ENCODE measurements at places on chromosomes 2 and 18.
A peak's percentile ranks its signal among the peaks of the same experiment; 100 is the strongest.

DNA sequence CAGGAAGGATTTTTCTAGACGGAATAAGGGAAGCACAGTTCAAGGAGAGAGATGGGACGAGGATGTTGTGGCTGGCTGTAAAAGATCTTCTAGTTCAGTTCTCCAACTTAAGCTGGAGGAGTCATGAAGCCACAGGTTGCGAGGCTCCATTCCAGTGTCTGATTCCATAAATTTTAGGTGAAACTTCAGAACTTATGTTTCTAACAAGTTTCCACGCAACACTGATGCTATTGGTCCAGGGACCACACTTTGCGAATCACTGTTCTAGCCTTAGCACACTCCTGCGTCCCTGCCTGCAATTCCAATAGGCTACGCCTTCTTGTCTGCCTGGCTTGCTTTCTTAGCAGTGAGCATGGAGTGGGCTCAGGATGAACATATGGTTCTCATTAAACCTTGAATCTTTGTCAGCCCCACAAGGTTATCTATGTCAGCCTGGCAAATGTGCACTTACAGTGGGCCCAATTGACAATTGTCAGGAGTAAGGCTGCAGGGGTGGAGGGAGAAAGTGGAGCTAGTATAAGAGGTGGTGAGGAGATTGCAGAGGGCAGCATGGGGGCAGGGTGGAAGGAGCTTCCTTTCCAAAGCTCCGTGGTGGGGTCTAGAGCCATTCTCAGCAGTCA is 438.1 kb upstream of the ST6GAL2 start:
- DNase-seq, result no peak

GRCh38 chr18:41713969-41714825 is 240.8 kb upstream of the PIK3C3 start:
- no peak for DNase-seq

DNA sequence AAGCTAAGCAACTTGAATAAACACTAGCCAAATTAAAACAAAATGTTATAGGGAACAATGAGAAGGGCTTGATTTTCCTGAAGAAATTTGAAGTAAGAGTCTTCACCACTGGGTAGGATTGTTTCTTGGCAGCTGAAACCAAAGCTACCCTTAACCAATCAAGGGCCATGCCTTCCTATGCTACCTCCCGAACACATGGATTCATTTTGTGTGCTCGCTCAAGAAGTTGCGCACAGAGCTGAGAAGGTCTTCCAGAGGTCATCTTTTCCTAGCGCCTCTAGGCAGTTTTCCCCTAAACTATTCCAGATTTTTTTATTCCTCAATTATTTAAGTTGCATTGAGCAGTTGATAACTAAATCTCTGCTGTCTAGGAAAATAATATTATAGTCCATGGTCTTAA is 264.6 kb downstream of the RBM43 start:
- no peak for DNase-seq

DNA sequence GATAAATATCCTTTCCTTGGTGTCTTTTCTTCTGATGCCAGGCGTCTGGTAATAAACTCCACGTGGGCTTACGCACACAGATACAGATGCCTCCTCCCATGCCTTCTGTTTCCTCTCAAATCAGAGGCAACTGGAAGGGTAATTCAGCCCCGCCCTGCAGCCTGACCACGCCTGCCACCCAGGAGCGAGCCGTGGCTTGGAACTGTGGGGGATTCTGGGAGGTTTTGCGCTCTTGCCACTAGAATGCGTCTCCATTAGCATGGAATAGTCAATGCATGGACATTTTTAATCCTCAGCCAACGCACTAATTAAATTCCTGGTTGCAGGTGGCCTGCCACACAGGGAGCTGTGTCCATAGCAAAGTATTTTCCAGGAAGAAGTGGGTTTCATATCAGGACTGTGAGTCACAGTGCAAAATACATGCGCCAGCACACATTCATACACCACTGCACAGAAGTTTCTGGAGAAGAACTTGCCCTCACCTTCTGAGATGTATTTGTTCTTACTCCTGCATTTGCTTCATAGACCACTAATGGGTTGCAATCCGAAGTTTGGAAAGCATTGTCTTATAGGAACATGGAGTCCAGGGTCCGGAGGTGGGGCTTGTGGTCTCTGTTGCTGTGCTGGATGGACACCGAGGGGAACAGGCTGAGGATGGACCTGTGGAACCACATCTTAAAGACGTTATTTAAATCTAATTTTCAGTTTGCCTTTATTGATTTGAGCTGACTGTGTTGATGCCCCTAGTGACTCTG is 151.4 kb downstream of the LDLRAD4 start:
- DNase-seq, result no peak

- no peak for DNase-seq
Measured at GRCh38 chr2:50066873-50067272, 912.6 kb upstream of the FSHR start.

DNA sequence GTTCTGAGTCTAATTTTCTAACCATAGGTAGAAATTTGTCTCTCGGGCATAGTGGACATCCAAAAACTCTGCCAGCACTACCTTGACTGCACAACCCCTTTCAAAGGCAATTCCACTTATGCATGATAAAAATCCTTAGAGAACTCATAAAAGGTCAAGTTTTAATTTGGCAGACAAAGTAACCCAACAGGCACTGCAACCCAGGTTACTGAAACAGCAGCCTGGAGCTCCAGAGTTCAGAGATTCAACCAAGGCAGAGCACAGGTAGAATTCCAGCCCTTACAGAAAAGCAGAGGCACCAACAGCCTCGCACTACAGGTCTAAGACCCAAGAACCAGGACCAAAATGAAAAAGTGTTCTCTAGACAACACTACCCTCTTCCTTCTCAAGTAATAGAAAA is 1.8 kb downstream of the DTNB start:
- no peak for DNase-seq

GRCh38 chr2:35973132-35973736 is 382.3 kb upstream of the CRIM1 start:
- DNase-seq, result peak; percentile 30

- DNase-seq, result no peak
Measured at GRCh38 chr2:20609995-20610357, 40.9 kb downstream of the HS1BP3 start.

DNA sequence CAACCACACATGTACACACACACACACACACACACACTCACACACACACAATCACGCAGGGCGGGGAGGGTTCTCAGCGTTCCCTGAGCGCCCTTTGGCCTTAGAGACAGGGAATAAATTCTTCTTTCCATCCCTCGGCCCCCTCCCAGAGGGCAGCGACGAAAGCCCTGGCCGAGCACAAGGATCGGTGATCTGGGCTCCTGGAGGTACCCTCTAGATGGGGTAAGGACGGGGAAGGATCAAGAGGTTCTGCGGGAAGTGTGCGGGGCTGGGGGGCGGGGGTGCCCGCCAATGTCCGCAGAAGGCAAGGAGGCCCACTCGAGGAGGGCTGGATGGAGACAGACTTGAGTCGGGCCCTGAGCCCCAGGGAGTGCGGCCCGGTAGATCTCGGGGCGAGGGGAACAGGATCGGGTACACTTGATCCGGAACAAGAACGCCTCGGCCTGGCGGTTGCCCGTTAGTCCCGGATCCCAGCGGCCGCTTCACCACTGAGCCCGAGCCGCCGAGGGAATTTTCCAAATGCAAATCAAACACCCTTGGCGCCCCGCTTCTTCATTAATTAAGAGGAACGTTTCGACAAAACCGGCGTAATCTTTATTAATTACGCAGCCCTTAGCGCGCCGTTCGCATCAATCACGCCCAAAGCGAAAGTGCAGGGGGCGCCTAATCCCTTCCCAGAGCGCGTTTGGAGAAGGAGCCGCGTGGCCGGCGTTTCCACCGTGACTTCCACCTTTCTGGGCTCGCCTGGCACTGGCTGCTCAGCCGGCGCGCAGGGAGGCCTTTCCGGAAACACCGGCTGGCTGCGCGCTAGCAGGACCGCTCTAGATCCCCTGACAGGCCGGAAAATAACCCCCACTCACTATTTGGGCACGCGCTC is 7.0 kb upstream of the PAX3 start:
- DNase-seq, result peak; percentile 79

- DNase-seq, result no peak
Measured at GRCh38 chr2:658426-658825, 18.8 kb downstream of the TMEM18 start.

DNA sequence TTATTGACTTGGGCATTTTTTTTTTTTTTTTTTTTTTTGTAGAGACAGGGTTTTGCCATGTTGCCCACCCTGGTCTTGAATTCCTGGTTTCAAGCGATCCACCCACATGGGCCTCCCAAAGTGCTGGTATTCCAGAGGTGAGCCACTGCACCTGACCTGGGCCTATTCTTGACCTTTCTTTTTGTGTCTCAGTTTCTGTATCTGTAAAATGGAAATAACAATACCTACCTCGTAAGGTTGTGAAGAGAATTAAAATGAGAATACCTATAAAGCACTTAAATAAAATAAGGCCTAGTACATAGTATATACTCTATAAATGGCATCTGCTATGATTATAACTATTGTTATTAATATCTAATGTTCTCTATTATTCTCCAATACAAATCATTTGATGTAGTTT is 15.7 kb downstream of the MAP4K3 start:
- no peak for DNase-seq

- DNase-seq, result no peak
Measured at GRCh38 chr2:15942711-15943345, 2.5 kb downstream of the MYCN start.

DNA sequence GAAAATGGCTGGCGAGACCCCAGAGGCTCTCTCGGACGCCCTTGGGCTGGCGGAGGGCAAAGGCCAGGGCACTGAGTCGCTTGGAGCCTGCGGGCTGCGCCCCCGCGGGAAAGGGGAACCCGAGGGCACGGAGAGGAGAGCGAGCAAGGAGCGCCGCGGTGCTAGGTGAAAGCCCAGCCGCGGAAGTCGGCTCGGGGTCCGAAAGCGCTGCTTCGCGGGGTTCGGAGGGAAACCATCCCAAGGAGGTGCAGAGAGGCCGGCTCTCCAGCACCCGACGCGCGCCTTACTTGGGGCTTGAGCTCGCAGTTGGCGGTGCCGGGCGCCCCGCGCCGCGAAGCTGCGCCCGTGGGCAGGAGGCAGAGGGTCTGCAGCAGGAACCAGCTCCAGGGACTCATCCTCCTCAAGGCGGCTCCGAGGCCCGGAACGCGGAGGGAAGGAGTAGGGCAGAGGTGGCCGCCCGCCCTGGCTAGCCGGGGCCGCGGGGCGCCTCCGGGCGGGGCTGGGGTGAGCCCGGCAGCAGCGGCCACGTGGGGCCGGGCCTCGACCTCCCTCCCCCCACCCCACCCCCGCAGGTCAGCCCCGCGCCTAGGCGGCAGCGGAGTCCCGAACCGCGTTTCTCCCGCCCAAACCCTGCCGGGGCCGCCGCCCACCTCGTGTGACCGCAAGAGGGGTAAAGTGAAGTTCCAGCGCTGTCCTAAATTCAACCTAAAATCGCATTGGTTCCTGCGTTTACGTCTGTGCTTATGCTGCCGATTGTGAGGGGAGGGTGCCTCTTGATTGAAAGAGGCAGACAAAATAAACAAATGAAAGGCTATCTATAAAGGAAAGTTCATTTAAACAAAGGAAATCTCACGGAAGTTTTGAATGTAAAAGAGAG is at the start of gene TRABD2A:
TSS of gene TRABD2A (minus strand) at position 440 of the 877 bp plus-strand sequence. CDS start at position 395, 45 bp downstream.
- DNase-seq, result peak; percentile 70

- DNase-seq, result no peak
Measured at GRCh38 chr2:55115761-55116597, 65.7 kb upstream of the RTN4 start.

DNA sequence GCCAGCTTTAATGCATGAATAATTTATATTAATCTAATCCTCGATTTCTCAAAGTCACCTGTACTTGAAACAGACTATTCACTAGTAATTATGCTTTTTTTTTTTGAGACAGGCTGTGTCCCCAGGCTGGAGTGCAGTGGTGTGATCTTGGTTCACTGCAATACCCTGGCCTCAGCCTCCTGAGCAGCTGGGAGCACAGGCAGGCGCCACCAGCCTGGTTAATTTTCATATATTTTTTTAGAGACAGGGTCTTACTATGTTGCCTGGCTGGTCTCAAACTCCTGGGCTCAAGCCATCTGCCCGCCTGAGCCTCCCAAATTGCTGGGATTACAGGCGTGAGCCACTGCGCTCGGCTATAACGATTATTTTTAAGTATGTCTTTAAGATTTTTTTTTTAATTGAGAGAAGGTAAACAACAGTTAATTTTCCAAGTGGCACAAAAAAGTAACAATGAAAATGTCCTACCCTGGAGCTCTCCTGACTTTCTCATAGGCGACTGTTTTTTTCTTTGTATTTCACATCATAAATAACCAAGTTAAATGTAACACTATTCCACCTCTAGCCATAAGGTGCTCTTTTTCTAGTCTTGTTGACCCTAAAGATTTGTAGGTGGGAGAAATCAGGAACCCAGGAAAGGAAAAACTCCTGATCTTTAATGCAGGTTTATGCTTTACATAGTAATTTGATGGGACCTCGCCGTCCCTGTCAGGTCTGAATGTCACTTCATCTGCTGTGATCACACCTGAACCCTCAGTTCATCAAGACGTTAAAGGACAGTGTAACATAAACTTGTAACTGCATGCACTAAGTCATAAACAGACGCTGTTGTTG is 1.3 kb upstream of the ANKRD12 start:
- DNase-seq, result peak; percentile 24

DNA sequence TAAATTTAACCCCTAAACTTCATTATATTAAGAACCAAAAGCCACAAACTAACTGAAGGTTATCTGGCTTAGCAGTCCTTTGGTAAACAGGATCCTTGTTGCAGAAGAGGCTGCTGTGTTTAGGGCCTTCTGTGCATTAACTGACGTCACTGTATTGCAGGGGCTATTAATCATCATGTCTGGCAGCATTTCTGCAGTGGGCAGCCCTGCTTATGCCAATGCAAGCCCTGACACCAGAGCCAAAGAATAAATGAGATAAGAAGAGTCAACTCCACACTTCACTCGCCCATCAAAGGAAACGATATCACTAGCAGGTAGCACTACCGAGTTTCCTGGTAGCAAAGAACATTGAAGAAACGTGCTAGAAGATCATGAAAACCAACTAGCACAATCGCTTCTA is 110.6 kb downstream of the PLEKHM3 start:
- DNase-seq, result no peak

DNA sequence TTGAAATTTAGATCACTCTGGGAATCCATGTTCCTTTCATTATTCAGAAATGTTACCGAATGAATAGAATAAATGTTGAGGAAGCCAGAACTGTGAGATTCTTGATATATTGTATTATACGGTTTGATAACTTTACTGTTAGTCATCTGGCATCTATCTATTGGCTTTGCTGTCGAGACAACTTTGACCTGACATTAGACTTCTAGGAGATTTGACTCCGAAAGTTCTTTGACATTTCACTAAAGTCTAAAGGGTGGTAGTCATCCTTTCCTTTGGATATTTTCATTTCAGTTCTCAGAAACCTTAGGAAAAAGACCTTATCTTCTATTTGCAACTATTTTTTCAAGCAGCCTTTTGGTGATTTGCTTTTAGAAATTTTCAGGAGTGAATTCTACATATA is 1.9 kb downstream of the BMPR2 start:
- no peak for DNase-seq

GRCh38 chr2:69013142-69013839 is at the start of gene ANTXR1:
Gene ANTXR1 (plus strand): TSS chr2:69013179. CDS start chr2:69013500, 321 bp downstream.
- DNase-seq, result peak; percentile 94

GRCh38 chr2:180542511-180542910 is 437.9 kb upstream of the UBE2E3 start:
- DNase-seq, result no peak

Measured in retina (tissue), 1 donor.